Vagina (tissue), 2 donors: ENCODE measurements at places on chromosomes 7 and 10. TPM values are rescaled to one million over a fixed set of nuclear protein-coding genes. Genes with fewer than 3 reads are reported as not detected.
A peak's percentile ranks its signal among the peaks of the same experiment; 100 is the strongest.

Gene PAXIP1
- 16.7 TPM for total RNA-seq

Gene CNNM2
- total RNA-seq, result 9.6 TPM

Gene MINDY4
- total RNA-seq, result 10.3 TPM

Gene BUB3
- total RNA-seq, result 128 TPM

Gene NPSR1
- not detected for total RNA-seq

Gene STRA8
- not detected for total RNA-seq

Gene BHLHA15
- not detected for total RNA-seq

Gene GOLGA7B
- total RNA-seq, result 2.5 TPM

Gene IQCE
- 5.2 TPM for total RNA-seq

Gene AZGP1
- total RNA-seq, result 2.7 TPM

Gene SPDYE1
- total RNA-seq, result not detected

Gene HPSE2
- total RNA-seq, result 10.6 TPM

Gene USP6NL
- total RNA-seq, result 23.3 TPM

Gene TEX47
- total RNA-seq, result not detected

Gene WEE2
- total RNA-seq, result not detected

Gene HKDC1
- 2.5 TPM for total RNA-seq

Gene HTR7
- 0.74 TPM for total RNA-seq

DNA sequence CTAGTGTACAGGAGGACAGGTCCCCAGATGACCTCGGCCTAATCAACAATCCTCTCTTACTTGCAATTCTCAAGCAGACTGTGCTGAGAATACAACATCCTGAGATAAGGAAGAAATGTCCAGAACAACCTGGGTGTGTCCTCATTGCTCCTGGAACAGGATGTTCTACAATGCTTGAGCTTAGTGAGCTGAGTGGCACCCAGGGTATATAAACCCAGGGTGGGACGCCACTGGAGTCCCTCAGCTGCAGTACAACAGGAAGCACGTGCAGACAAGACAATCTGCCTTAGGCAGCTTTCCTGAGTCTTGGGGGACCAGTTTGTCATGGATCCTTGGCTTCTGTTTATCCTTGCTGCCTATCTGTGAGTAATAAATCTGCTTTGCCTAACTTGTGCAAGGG, 27.7 kb upstream of the SLC25A13 start:
- H3K27me3 ChIP-seq, result no peaks in the 10 kb centered on the region
- no peak overlapping the region for H3K27ac ChIP-seq
- no peak for DNase-seq
- no peaks in the 10 kb centered on the region for H3K4me1 ChIP-seq
- H3K36me3 ChIP-seq, result no peaks in the 10 kb centered on the region
- H3K4me3 ChIP-seq, result no peak overlapping the region

GRCh38 chr10:14008740-14009080, 322.0 kb downstream of the FRMD4A start:
- no peaks in the 10 kb centered on the region for H3K36me3 ChIP-seq
- peaks cover 7% of the 10 kb centered on the region for H3K4me1 ChIP-seq
- DNase-seq, result no peak
- peak overlapping the region; percentile 22 for H3K4me3 ChIP-seq
- no peaks in the 10 kb centered on the region for H3K27me3 ChIP-seq

DNA sequence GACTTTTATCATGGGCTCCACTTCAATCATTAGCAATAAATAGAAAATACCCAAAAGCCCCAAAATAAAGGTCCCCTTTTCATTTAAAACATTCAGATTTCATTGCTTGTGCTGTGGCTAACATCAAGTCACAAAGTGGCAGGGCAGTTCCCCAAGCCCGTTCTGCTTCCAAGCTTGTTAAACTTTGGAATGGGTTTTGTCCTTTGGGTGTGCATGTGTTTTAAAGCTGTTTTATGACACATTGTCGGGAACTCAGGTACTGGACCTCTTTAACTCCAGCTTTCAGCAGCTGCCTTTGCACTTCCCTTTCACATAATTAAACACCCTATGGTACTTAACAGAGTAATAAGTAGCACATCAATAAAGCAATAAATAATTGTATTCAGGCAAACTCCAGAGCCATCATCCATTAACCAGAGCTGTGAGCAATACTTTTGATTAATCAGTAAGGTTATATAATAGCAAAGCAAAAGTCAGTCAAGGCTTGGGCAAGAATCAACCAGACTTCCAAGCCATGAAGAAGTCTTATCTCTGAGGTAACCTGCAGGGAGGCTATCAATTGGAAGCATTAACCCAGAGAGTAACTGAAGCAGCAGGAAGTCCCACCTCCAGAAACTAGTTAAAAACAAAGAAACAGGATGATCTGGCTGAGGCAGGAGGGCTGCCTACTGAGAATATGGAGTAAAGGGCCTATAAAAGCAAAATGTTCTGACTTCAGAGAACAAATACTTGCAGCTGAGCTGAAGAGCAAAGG, 56.1 kb upstream of the ARID5B start:
- no peak overlapping the region for H3K27ac ChIP-seq
- H3K4me1 ChIP-seq, result no peaks in the 10 kb centered on the region
- H3K36me3 ChIP-seq, result no peaks in the 10 kb centered on the region
- no peak overlapping the region for H3K4me3 ChIP-seq
- no peak for DNase-seq

DNA sequence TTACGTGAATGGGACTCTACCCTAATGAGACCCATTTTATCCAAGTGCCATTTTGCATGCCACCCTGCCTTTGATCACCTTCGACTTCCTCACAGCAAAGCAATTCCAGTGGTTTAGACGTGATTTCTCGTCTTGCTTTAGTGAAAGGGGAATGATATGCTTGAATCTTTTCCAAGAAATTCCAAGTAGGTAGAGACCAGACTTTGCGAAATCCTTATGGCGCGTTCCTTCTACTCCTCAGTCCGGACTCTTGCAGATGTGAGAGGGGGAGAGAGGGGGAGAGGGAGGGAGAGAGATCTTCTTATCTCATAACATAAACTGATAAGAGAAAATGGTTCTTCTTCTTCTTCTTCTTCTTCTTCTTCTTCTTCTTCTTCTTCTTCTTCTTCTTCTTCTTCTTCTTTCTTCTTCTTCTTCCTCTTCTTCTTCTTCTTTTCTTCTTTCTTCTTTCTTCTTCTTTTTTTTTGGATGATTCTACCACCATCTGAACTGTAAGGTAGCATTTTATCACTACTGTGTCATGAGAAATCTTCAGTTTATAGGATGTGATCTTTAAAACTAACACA, 883 bp downstream of the SPAG6 start:
- DNase-seq, result no peak
- H3K36me3 ChIP-seq, result no peaks in the 10 kb centered on the region
- H3K27me3 ChIP-seq, result peaks cover 7% of the 10 kb centered on the region
- H3K4me3 ChIP-seq, result no peak overlapping the region
- peaks cover 12% of the 10 kb centered on the region for H3K4me1 ChIP-seq

GRCh38 chr7:16728811-16729210, 24.7 kb upstream of the TSPAN13 start:
- H3K4me3 ChIP-seq, result no peak overlapping the region
- no peaks in the 10 kb centered on the region for H3K4me1 ChIP-seq
- no peaks in the 10 kb centered on the region for H3K36me3 ChIP-seq
- no peak for DNase-seq

DNA sequence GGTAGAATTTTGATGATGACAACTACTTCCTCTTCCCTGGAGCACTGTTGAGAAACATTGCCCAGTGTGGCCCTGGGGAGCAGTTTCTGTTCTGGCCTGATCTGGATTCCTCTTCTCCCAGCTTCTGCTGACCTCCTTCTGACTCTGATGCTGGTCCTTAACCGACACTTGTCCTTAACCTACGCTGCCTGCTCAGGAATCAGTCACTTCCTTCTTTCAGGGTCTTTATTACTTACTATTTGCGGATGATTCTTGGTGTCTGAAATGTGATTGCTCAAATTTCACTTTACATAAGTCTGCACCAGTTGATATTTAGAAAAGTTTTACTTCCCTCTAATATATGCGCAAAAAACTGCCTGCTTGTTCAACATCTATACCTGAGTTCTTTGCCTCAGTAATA, 164.1 kb downstream of the PTEN start:
- no peaks in the 10 kb centered on the region for H3K36me3 ChIP-seq
- H3K27ac ChIP-seq, result no peak overlapping the region
- H3K4me1 ChIP-seq, result no peaks in the 10 kb centered on the region
- no peak overlapping the region for H3K4me3 ChIP-seq

- no peak overlapping the region for H3K27ac ChIP-seq
- no peaks in the 10 kb centered on the region for H3K4me1 ChIP-seq
- no peak for DNase-seq
- no peaks in the 10 kb centered on the region for H3K27me3 ChIP-seq
- H3K4me3 ChIP-seq, result no peak overlapping the region
Measured at GRCh38 chr10:24597426-24597825, 126.3 kb downstream of the ARHGAP21 start.

DNA sequence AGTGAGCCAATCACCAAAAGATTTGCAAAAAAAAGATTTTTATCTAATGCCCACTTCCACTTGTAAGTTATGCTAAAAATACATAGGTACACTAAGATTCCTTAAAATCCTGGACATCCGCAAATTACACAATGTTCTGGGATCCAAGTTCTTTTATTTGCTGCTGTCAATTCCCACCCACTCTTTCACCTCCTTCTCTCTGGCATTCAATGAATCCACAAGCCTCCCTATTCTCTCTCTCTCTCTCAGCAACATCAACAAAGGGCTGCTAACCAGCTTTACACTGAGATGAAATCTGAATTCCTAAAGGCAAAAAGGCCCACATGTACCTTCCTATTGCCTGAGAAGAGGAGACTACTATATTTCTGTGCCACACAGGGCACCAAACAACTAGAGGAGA, 99.9 kb downstream of the ARMH3 start:
- no peaks in the 10 kb centered on the region for H3K36me3 ChIP-seq
- H3K4me1 ChIP-seq, result no peaks in the 10 kb centered on the region
- H3K4me3 ChIP-seq, result no peak overlapping the region
- DNase-seq, result no peak
- no peaks in the 10 kb centered on the region for H3K27me3 ChIP-seq

DNA sequence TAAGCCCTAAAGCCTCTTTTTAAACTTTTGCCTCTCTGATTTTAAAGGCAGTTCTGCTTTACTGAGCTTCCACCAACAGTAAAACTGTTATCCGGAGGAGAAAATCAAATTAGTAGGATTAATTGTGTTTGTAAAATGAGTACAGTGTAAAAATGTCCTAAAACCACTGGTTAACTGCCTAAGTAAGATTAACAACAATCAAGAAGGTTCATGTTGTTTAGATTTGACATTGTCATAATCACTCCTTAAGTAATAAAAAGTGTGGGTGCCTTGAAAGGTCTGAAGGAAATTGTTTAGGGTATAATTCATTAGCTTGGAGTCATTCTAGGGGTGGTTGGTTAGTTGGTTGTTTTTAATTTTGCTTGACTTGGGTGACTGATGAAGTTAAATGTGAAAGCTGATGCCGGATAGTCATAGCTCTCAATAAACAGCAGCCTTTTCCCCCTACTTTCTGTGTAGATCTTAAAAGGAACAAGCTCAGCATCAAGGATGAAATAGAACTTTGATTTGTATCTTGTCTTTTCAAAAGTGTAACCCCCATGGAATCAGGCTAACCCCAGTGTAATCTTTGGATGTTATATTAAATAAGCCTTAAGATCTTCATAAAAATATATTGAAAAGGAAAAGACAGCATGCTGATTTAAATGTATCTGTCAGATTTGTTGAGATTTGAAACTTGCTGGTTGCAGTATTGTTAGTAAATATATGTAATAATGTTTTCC, 148.3 kb downstream of the ARID5B start:
- H3K27me3 ChIP-seq, result no peaks in the 10 kb centered on the region
- H3K27ac ChIP-seq, result peak overlapping the region; percentile 97
- H3K4me1 ChIP-seq, result peaks cover 78% of the 10 kb centered on the region
- H3K4me3 ChIP-seq, result peak overlapping the region; percentile 61

DNA sequence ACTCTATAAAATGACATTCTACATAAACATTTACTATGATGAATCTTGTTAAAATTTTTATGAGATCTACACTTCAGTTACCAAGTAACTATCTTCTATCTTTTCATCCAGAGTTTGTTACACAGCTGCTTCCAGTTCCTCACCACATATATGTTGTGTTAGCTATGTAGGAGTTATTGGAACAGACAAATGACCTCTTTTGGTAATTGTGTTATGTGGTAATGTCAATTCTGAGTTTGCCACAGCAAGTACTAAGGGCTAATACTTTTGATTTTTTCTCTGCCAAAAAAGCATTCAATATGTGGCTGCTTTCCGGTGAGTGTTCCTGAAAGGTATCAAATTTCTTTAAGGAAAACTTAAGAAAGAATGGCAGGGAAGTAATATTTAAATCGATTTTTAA, 573.9 kb upstream of the PCDH15 start:
- no peak overlapping the region for H3K27ac ChIP-seq
- no peaks in the 10 kb centered on the region for H3K27me3 ChIP-seq
- H3K4me3 ChIP-seq, result no peak overlapping the region
- no peaks in the 10 kb centered on the region for H3K36me3 ChIP-seq

DNA sequence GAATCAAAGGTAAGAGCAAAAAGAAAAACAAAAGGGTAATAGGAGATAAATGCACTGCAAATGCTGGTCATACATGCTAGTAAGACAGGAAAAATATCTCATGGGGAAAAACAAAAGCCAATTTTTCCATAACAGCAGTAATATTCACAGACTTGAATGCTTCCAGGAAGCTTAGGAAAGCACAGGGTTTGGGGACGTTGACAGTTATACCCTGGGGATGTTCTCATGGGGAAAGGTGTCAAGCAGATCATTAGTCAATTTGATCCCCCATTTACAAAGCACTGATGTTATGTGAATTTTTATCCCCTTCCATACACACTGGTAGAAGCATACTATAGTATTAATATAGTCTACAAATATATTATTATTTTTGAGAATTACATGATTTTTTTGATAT, 232.7 kb downstream of the SORCS1 start:
- DNase-seq, result no peak
- H3K36me3 ChIP-seq, result no peaks in the 10 kb centered on the region
- H3K4me3 ChIP-seq, result no peak overlapping the region
- no peak overlapping the region for H3K27ac ChIP-seq

GRCh38 chr7:55512635-55513191, 59.6 kb downstream of the VOPP1 start:
- H3K4me1 ChIP-seq, result peaks cover 8% of the 10 kb centered on the region
- H3K36me3 ChIP-seq, result no peaks in the 10 kb centered on the region
- DNase-seq, result no peak
- no peaks in the 10 kb centered on the region for H3K27me3 ChIP-seq

DNA sequence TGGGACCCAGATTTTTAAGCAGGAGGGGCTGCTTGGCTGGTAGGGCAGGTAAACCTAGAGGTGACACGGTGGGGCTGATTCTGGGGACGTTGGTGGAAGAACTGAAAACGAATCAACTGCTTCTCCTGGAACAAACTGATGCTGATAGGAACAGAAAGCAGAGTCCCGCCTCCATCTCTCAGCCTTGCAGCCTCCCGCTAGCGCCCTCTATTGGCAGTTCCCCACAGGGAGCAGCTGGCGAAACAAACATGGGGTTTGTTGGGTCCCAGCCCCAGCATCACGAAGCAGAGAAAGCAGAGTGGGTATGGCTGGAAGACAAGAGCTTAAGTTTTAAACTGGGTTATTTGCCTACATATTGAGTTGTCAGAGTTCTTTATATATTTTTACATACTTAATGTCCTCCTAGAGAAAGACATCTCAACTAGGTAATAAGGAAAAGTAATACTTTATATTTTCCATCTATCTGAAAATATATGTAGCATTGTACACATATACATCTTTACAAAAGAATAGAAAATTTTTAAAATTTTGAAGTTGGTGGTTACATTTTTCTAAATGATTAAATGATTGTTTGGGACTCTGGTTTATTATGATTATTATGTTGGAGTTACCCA, 42.3 kb upstream of the FOXI2 start:
- H3K36me3 ChIP-seq, result no peaks in the 10 kb centered on the region
- H3K27me3 ChIP-seq, result no peaks in the 10 kb centered on the region
- no peak overlapping the region for H3K4me3 ChIP-seq
- no peak for DNase-seq
- no peak overlapping the region for H3K27ac ChIP-seq
- no peaks in the 10 kb centered on the region for H3K4me1 ChIP-seq
